Vagina (tissue), 2 donors: ENCODE measurements at places on chromosomes 6 and 20. TPM values are rescaled to one million over a fixed set of nuclear protein-coding genes. Genes with fewer than 3 reads are reported as not detected.

Gene GSTA2
- not detected for total RNA-seq

Gene PIGU
- 12.3 TPM for total RNA-seq

Gene PROKR2
- total RNA-seq: not detected

Gene ELOVL2
- 0.25 TPM for total RNA-seq

- DNase-seq: no peak
Observed at GRCh38 chr20:17524560-17524959, 6.6 kb downstream of the BFSP1 start.

DNA sequence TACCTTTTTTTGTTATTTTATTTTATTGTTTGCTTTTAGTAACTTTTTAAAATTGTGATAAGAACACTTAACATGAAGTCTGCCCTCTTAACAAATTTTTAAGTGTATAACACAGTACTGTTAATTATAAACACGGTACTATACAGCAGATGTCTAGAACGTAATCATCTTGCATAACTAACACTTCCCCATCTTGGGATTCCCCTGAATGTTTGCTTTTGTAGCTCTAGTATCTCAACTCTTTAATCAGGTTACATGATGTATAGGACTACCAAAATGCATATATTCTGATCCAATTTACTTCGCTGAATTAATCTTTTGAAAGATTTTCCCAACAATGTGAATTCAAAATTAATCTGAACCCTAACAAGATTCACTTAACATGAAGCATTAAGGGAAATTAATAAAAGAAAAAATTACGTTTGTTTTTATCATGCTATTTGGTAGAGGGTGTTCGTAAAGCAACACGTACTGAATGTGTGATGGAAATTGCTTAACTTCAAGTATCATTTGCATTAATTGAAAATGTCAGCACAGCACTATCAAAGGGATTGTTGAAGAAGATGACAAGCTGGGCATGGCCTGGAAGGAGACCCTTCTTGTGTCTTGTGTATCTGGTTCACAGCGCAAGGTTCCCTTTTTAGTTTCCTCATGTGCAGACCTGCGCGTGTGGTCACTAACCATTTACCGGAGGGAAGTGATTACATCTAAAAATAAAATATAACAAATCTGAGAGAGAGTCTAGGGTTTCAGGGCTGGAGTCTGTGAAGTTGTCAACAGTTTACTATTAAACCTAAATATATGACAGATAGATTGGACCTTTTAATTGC is 15.2 kb downstream of the COL19A1 start:
- DNase-seq: no peak

Gene SLC44A4
- 5.9 TPM for total RNA-seq

Gene ZC2HC1B
- not detected for total RNA-seq

DNA sequence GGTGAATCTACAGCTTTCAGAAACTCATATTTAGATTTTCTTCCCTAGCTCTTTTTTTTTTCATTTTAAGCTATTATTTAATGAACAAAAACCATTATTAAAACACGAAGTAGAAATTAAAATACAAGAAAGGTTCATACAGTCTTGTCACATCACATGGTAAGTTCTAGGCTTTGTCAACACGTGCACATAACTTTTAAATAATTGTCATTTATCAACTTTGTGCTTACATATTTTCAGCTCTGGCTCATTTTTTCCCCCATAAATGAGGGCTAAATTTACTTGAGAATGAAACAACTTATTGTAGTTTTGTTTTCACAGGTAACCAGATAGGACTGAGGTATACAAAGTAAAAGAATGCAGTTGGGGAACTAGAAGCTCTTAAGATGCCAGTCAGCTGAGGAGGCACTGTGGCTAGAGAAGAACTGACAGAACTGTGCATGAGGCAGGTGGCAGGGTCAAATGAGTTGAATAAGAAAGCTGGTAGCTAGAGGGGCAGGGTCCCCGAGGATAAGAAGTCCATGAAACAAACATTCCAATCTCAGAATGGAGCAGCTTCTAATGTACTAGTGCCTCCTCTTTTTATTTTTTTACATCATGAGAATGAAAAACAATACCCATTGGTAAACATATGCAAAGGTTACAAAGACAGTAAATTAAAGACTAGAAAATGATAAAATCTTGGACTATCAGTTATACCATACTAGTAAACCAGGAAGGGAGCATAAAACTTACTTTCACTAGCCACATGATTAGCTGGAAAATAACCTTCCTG is 141.5 kb downstream of the MYB start:
- DNase-seq: no peak

DNA sequence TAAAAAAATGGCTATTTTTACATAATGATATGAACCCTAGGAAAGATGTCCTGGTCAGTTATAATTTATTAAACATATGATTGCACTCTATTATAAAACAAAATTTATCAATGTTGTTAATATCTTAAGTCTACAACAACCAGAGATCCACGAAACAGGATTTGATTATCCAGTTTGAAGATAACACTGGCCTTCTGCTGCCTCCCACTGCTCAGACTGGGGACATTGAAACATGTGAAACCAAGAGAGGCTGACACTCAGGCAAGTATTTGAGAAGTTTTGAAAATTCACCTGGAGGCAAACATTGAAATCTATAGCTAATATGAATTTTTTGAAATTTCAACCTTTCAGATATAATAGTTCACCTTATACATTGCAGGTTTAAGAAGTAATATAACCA is 219.3 kb upstream of the HSF2 start:
- no peak for DNase-seq

GRCh38 chr6:144395014-144395413 is 109.9 kb downstream of the UTRN start:
- DNase-seq: no peak

GRCh38 chr20:50627747-50628146 is 63.6 kb downstream of the RIPOR3 start:
- no peak for DNase-seq

DNA sequence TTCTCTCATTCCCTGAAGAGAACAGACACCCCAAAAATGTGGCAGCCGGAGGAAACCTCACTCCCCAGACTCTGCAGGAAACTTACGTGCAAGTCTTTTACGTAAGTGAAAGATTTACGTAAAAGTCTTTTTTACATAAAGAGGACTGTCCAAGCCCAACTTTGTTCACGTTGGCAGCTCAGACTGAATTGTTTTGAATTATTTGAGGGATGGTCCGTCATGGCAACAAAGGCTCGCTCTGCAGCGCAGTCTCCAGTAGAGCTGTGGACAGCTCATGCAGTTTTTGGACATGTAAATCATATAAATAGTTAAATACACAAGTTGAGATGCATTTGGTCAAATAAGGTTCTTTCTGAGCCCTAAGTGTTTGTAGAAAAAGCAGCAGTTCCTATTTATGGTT is 394.8 kb downstream of the QKI start:
- DNase-seq: no peak
